Stimulated activated CD4-positive, alpha-beta T cell treated with anti-CD3 and anti-CD28 coated beads, TNF-alpha, amount 100 ng/mL, for 48 hours (primary cell): ENCODE measurements at places on chromosomes 13 and 19.

DNA sequence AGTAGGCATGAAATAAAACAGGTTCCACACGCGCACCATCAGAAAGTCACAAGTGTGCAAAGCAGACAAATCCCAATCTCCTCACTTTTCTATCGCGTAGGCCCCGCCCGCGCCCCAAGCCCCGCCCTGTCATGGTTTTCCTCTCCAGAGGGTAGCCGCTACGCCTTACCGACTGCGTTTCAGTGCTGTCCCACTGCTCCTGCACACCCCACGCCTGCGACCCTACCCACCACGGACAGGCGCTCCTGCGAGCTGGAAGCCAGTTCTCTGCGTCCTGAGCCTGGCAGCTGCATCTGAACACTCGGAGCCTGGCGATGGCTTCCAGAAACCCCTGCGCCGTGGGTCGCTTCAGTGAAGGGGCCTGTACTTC is 379 bp upstream of the ZNF470 start:
- peak; percentile 12 for DNase-seq

DNA sequence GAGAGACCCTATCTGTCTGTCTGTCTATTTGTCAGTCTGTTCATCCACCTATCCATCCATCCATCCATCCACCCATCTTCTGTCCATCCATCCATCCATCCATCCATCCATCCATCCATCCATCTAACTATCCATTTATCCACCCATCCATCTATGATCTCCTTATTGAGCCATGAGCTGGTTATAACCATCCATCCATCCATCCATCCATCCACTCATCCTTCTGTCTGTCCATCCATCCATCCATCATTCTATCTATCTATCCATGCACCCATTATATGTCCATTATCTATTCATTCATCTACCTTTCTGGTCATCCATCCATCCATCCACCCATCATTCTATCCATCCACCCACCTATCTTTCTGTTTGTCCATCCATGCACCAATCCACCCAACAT is 44.6 kb downstream of the NWD1 start:
- DNase-seq, result no peak

DNA sequence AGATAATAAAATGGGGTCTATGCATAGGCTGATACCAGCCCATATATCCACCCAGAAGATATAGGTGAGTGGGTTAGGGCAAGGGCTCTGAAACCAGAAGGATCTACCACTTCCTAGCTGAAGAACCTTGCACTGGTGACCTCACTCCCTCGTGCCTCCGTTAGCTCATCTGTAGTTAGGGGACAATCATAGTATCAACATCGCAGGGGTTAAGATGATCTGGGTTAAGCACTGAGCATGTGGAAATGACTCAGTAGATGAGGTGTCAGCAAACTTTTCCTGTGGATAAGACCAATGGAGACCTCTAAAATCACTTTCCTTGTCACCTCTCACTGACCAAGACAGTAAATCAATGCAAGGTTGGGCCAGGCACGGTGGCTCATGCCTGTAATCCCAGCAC is 30.5 kb downstream of the TNFSF14 start:
- DNase-seq, result no peak

GRCh38 chr19:39327363-39328045 is 6.8 kb upstream of the LRFN1 start:
- DNase-seq, result no peak

- no peak for DNase-seq
Measured at GRCh38 chr13:110306960-110307766, at the start of the genes COL4A1 and COL4A2. TSS of gene COL4A1 (minus strand) at chr13:110307157. CDS start at chr13:110307027, 130 bp downstream. TSS of gene COL4A2 (plus strand) at chr13:110307284. CDS start at chr13:110307904, 620 bp downstream.

- no peak for DNase-seq
Measured at GRCh38 chr19:55687281-55688201, 12.5 kb downstream of the EPN1 start.

- no peak for DNase-seq
Measured at GRCh38 chr19:28943651-28944050, 269.3 kb downstream of the UQCRFS1 start.
